GM12864 (cell line): ENCODE measurements at places on chromosomes 6 and 20.

- no peak for DNase-seq
Observed at GRCh38 chr20:41655962-41656618, 37.9 kb upstream of the CHD6 start.

DNA sequence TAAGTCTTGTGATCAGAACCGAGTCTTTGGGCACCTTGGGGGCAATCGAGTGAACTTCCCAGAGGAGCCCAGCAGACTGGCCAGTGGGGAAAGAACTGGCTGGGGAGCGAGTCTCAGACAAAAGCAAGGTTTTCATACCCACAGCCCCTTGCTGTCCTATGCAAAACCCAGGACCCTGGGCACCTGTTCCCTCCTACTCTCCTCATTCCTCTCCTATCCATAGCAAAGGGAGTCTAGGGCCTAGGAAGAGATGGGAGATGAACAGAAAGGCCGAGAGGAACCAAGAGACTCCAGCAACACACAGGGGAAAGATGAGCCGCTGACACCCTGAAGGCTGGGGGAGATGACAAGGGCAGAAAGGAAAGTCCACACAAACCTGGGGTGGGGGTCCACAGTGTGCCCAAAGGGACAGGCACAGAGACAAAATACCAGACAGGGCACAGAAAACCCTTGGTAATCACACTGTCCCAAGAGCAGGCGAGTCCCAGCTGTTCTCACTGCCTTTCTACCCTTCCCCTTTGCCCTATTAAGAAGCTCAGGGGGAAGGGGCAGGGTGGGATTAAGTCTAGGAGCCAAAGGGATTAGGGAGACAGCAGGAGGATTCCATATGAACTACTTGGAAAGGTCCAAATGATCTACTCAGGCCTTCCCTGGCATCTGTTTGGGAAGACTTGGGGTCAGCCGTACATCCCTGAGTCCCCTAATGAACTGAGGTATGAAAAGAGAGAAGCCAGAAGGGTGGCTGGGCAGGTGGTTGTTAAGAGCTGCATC, 6.5 kb downstream of the PPP1R18 start:
- no peak for DNase-seq

DNA sequence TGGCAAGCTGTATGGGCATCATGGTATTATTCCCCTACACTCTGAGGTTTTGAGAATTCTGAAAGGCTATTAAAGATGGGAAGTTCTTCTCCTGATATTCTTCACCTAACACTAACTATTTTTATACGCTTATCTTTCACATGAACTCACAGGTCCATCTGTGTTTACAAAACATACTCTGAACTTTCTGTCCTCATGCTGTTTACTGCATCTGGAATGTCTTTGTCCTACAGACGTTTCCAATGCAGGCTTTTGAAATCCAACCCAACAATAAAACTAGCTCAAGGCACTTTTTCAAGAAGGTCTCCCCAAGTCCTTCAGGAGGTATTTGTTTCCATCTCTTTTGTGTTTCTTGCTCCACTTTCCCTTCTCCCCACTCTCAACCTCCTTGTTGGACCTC, 60.5 kb upstream of the MLIP start:
- no peak for DNase-seq

GRCh38 chr6:492816-493414, 101.4 kb downstream of the IRF4 start:
- DNase-seq = no peak

DNA sequence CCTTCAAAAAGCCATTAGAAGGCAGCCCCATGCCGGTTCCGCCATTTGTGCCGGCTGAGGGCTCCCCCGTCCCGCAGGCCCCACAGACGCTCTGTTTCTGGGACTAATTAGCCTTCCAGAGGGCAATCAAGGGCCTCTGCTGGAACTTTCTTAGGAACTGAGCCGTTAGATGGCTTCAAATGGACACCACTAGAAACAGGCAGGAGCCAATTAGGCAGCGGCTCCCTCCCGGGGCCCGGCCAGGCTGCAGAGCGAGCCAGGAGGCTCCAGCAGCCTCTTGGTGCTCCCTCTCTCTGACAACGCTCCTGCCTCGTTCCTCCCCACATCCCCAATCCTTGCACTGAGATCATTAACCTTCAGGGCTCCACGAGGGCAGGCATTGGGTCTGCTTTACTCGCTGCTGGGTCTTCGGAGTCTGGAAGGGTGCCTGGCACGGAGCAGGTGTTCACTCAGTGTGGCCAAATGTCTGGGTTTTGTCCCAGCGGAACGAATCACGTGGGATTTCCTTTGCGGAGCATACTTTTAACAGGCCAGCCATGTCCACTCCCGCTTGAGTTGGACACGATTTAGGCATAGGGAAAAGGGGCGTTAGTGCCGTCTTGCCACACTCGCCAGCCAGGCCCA, 98.3 kb downstream of the TMEM242 start:
- DNase-seq = no peak

GRCh38 chr6:112304680-112305079, 42.5 kb upstream of the RFPL4B start:
- no peak for DNase-seq

DNA sequence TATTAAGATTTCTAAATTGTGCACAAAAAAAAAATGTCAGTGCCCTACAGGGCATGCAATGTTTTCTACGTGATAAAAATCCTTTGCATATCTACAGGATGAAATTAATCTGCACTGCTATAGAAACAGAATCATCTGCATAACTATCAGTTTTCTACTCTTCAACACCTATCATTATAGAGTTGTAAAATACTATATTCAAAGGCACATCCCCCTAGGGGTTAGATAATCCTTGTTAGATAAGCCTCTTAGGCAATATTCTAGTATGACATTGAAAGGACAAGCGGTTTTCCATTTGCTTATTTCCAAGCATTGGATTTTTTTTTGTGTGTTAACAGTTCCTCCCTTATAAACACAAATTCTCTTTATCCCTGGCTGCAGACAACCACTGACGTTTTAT, 98.7 kb upstream of the LAMA2 start:
- DNase-seq = no peak

DNA sequence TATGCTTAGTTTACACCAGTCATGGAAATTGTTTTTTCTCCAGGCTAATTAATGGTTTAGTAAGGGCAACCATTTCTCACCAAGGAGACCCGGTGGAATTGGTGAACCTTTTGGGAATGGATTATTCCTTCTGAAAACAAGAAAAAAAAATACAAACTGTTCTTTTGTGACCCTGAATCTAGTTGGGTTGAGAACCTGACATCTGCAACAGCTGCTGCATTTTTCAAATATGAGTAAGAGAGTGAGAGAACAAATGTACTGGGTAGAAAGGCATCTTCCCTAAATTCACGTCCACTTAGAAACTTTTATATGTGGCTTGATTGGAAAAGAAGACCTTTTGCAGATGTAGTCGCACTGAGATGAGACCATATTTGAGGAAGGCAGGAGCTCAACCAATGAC, 553.4 kb upstream of the EPHA7 start:
- no peak for DNase-seq

DNA sequence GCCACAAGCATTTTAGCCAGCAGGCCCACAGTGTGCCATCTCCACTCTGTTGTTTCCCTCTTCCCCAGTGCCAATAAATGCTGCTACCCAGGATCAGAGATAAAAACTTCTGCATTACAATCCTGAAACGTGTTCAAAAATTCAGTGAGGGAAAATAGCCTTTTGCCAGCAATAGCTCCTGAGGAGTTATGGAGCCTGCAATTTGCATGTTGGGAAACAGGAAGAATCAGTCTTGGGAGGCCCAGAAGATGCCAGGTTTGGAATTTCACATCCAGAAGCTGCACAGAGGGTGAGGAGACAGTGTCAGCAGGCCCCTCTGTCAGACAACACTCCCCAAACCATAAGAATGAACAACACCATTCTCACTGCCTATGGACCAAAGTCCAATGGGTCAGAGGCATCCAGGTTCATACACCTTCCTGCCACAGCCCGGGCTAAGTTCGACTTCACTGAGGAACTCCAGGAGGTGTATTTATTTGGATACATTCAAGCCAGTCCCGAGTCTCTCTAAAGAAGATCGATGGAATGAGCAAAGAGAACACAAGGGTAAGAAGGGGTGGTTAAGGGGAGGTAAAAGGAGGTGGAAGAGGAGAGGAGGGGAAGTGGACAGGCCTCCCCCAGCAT, 20.8 kb downstream of the RRBP1 start:
- DNase-seq = no peak

- no peak for DNase-seq
Observed at GRCh38 chr20:3990716-3991115, 24.6 kb downstream of the RNF24 start.

DNA sequence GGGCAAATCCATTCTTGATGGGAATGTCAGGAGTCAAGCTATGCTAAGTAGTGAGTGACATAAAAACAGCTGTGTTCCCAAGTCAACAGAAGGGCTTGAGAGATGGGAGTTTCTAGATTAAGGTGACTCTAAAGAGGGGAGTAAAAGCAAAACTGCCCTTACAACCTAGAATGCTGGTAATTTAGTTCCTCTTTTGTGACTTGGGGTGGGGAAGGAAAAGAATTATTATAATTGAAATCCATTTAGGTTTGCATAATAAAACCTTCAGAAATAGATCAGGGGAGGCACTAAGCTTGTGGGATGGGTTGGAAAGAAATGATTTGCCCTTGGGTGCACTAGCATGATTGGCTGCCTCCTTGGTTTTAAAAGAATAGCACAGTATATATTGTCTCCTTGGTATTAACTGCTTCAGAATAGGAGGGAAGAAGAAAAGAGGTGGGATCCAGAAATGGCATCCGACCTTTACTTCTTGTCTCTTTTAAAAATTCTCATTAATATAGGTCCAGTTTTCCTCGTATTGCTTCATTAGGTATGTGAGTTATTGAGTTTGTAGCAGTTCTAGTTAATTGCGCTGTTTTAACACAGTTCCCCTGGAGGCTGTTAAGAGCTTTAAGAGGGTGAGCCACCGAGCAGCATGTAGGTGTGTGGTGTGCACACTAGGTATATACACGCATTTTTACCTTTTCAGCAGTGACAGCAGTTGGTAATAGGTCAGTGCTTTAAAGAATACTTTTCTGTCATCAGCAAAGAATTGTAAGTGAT, 95.3 kb upstream of the VSTM2L start:
- no peak for DNase-seq

- DNase-seq = no peak
Observed at GRCh38 chr6:114342826-114343781, at the start of gene HS3ST5. Gene HS3ST5 (minus strand): TSS chr6:114343023. CDS start chr6:114062845, 280,178 bp downstream.

DNA sequence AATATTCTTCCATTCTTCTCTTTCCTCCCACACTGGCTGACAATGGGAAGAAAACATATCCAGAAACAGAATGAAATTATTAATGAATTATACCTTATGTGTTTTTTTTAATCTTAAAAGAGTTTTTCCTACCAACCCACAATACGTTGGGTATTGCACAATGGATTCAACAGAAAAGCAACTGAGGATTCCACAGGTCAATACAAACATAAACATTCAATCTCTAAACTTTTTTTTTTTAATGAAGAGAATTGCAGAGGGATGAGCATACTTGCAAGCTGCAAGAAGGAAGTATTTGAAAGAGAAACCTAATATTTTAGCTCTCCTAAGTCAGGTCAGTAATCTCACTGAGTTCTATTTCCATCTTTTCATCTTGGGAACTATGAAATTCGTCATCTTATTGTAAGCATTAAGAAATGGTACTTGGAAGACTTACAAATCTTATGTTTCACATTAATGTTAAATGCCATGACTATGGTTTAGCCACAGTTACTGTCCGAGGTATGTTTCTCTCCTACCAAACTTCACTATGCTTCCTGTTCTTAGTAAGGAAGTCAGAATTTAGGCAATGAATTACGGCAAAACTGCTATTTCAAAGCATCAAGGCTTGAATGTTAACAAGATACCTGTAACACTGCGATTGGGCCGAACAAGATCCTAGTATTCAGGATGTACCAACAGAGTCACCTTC, 100.8 kb downstream of the HIVEP2 start:
- no peak for DNase-seq

DNA sequence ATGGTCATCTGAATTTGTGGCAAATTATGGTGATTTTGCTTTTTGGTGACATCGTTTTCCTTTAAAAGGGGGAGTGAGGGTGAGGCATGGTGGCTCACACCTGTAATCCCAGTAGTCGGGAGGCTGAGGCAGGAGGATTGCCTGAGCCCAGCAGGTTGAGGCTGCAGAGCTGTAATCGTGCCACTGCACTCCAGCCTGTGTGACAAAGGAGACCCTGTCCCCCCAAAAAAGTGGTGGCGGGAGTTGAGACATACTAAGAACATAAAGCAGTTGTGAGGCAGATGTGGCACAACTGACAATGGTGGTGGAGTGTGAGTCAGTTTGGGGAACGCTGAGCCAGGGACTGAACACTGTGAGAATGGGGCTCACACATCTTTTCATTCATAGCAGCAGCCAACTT, 45.5 kb downstream of the ADNP start:
- no peak for DNase-seq

GRCh38 chr20:22563062-22563965, 21.1 kb downstream of the FOXA2 start:
- no peak for DNase-seq

DNA sequence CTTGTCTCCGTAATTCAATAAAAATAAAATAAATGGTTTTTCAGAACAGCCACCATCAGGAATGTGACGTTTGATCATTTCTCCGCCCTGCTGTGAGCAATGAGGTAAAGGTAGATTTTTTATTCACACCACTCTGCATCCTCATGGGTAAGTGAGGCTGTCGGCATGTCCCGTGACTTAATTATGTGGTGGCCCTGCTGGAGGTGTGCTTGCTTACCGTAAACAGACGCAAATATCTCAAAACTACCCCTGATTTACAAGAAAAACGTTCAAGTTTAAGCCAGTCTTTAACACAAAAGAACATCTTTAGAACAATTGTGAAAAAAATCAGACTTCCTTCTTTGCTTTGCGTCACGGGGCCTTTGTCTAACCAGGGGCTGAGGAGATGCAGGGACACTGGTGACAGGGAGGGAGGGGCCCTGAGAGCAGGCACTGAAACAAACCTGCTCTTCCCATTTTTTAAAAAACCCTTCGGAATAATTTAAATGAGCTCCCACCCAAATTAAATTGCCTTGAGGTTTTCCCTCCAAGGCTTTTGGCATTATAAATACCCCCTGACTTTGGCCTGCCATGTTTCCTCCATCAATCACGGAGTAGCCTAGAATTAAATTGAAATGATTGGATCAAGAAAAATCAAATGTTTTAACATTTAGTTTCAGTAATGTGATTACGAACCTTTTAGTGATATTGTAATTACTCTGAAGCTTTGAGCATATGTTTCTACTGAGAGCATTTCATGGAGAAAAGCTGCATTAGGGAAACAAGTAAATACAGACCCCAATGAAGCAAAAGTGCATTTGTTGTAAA, 13.4 kb downstream of the PRKN start:
- DNase-seq = no peak

- no peak for DNase-seq
Observed at GRCh38 chr6:162688751-162689345, 38.7 kb downstream of the PRKN start.

DNA sequence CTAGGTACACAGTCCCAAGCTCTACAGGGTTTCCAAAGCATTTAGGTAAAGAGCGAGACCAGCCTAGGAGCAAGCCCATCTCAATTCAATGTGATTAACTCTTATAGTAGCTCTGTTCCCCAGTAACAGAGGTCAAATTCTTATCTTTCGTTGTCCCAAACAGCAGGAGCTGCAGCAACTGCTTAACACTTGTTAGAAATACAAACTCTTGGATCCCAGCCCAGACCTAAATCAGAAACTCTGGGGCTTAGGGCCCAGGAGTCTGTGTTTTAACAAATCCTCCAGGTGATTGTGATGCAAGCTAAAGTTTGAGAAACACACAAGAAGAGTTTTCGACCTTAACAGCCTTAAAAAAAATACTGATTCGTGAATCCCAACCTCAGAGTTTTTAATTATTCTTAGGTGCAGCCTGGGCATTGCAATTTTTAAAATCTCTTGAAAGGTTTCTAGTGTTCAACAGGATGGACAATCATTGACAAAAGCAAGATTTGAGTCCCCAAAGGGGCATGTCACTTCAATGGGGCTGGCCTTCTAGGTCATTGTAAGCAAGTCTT, 127.4 kb upstream of the HCRTR2 start:
- DNase-seq = no peak
